Activated CD4-positive, alpha-beta T cell treated with anti-CD3 and anti-CD28 coated beads for 48 hours (primary cell): ENCODE measurements at places on chromosomes 6 and 20.
A peak's percentile ranks its signal among the peaks of the same experiment; 100 is the strongest.

DNA sequence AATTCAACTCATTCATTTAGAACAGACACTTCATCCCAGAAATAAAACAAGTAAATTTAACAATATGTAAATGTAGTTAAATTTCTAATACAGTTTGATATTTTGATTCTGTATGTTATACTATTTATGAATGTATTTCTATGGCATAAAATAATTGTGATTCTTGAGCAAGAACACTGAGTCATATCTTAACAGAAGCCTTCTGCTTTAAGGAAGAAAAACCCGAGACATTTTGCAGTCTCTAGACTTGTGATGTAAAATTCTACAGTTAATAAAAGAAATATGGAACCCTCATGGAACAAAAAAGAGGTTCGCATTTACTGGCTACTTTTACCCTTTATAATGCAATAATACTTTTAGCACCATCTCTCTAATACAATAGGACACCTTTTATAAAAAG is 47.9 kb upstream of the SCML4 start:
- no peak for DNase-seq

DNA sequence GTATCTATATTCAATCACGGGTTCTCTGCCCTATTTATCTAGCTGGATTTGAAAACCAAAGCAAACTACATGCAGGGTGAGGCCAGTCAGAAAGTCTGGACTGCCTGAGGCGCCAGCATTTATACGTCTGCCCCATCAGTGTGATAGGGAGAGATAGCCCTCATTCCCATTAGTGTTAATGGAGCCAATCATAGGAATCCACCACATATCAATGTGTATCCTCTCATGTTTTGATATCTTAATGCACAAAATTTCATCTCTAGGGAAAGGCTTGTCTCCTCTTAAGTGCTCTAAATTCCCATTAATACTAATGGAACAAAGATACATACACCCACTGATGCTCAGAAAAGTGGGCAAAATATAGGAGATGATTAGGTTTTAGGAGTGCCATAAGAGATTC is 376.2 kb downstream of the BTBD3 start:
- no peak for DNase-seq

DNA sequence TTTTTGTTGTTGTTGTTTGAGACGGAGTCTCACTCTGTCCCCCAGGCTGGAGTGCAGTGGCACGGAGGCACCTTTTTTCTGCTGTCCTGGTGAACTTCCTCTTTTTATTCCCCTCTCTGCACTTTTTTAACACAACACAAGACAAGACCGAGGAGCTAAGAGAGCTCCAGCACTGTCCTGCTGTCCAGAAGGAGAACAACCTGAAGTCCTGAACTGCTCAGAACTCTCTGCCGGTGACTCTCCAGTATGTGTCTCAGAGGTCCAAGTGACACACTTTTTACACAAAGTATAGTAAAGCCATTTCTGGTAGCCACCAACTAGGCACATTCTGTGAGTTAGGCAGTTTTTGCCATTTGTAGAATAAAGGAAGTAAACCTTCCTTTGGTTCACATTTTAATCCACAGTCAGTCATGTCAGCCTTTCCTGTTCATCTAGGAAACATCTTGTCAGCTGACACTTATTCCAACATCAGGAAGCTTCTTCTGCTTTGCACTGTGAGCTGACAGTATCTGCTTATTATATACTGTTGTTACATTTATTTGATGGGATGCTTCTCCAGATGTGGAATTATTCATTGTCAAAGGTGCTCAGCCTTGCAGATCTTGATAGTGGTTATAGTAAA is 28.1 kb upstream of the TXNDC5 start:
- no peak for DNase-seq

GRCh38 chr20:46004889-46005473 is 3.7 kb upstream of the MMP9 start:
- no peak for DNase-seq

GRCh38 chr6:138563231-138563630 is 63.9 kb upstream of the NHSL1 start:
- no peak for DNase-seq

DNA sequence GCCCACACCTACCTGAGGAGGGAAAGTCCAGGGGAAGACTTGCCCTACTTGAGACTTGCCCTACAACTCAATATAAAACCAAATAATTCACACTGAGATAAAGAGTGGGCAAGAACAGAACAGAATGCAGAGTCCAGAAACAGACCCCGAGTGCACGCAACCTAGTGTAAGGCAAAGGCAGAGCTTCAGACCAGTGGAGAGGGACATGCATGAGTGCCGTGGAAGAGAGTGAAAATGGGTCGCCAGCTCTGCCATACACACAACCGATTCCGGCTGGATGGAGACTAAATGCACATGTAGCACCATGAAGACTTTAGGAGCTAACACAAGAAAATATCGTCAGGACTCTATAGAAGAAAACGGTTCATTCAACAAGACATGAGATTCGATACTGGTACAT is 58.8 kb upstream of the CST7 start:
- DNase-seq, result no peak

- DNase-seq, result no peak
Measured at GRCh38 chr6:137787016-137787415, 80.0 kb upstream of the TNFAIP3 start.

DNA sequence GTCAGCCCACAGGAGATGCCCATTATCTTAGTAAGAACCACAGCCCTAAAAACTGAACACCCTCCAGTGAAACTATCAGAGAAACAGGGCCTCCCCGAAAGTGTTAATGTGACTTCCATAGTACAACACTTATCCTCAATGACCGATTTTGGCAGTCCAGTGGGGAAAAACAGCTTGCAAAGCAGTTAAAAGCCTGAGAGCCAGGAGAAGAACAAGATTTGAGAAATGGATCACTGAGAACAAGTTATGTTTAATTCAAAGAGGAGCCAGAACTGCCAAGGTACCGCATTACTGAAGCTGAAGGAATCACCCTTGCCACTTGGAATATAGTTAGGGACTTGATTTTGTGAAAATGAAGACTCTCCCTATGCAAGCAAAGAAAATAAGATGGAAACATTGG is 236.9 kb downstream of the QKI start:
- DNase-seq, result no peak

DNA sequence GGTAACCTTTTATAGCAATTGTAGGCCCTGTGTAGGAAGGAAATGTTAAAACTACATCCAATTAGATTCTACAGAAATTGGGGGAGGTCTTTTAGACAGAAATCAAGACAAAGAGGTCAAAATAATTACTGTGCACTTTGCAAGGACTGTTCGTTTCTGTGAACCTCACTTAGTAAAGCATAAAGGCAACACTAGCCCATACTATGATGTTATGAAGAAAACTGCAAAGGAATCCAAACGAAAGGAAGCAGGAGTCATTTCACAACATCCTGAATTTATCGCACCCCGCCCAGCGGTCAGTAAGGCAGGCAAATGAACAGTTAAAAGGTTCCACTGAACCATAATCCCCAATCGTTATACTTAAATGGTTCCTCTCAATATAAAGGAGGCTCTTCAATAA is 429.5 kb upstream of the ARID1B start:
- no peak for DNase-seq

DNA sequence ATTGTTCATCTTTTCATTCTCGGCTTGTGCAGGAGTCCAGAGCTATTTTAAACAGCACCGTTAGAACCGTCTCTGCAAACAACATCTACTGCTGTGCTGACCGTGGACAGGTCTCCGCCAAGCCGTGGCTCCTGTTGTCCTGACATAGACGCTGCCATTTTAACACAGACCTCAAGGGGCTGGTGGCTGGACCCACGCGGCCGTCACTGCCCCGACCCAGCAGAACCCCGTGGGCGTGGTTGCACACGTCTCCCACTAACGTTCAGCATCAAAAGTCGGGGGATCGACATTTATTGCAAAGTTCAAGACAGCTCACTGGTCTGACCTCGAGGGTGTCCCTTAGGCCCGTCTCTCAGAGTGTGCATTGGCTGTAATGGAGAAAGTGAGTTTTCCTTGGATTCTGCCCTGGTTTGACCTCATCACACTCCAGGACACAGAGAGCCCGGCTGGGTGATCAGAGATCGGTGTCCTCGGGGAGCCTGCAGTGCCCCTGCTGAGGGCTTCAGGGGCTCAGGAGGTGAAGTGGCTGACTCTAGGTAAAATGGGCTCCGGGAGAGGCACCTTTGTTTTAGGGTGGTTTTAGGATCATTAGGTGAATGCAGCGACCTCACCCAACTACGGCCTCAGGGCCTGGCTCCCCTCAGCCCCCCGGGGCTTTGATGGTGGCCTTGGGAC is 363.2 kb downstream of the THBS2 start:
- no peak for DNase-seq

DNA sequence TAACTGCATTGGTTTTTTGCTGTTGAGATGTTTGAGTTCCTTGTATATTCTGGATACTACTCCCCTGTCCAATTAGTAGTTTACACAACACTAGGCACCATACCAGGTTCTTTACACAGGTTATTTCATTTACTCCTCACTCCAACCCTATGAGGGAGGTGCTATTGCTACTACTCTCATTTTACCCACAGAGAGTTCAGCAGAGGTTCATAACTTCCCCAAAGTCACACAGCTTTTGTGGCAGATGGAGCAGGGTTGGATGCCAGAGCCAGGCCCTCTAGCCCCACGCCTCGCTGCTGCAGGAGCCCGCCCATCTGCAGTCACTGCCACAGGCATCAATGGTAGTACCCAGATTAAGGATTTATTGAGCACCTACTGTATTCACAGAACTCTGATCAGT is 61.7 kb upstream of the MAP3K4 start:
- no peak for DNase-seq

- DNase-seq, result peak; percentile 21
Measured at GRCh38 chr6:33962246-33963027, 158.6 kb upstream of the MLN start.

DNA sequence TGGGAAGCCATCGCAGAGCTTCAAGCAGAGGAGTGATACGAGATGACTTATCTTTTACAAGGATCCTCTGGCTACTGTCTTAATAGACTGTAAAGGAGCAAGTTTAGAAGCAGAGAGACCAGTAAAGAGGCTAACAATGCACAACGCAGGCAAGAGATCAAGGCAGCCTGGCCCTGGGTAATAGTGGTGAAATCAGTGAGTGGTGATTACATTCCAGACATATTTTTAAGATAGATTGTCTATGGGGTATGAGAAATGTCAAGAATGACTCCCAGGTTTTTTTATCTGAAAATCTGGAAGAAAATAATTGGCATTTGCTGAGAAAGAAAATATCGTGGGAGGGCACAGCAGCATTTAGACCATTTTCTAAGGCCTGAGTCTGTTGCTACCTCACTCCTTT is 213.6 kb upstream of the HTR1E start:
- no peak for DNase-seq

DNA sequence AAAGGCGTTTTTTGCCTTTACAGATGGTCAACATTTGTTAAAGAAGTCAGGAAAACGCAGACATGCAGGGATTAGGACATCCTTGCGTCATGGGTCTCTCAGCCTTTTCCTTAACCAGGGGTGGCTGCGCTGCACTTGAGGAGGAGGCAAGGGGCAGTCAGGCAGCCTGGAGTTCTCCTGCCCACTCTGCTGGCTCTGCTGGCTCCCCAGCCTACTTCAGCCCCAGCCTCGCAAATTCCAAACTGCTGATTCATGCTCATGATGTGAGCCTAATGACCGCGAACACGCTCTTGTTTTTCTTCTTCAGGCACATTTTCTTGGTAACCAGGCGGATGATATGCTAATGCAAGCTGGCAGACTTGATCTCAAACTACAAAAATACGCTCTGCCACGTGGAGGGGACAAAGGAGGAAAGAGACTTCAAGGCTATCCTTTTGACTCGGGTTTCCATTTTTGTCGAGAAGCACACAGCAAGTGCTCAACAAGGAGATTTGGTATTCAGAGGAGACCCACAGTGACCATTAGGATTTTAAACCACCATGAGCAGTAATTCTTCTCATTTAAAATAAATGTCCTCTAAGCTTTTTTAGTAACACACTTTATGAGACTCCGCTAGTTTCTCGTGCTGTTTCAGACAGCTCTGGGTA is 290.3 kb upstream of the STXBP5 start:
- peak; percentile 32 for DNase-seq

GRCh38 chr6:68326762-68327161 is 308.3 kb upstream of the ADGRB3 start:
- no peak for DNase-seq

DNA sequence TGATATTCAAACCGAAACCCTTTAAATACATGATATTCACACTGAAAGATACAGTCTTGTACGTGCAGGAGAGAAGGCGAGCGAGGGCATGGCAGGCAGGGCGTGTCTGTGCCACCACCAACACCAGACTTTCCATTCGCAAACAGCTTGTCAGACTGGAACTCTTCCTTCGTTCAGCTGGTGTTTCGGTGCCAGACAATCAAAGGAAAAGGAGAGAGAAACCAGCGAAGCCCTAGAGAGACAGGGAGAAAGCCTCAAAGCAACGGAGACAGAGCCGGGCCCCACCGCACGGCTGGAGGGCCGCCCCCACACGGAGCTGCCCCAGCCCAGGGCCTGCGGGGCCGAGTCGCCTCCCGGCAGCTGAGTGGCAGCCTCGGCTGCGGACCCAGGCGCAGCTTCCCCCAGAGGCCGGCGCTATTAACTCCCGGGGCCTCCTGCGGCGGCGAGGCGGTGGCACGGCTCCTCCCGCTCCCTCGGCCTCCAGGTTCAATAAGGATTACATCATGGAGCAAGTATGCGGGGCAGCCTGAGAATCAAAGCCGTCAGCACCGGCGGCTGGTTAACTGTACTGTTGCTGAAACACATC is 32.1 kb upstream of the NR2E1 start:
- DNase-seq, result peak; percentile 52

DNA sequence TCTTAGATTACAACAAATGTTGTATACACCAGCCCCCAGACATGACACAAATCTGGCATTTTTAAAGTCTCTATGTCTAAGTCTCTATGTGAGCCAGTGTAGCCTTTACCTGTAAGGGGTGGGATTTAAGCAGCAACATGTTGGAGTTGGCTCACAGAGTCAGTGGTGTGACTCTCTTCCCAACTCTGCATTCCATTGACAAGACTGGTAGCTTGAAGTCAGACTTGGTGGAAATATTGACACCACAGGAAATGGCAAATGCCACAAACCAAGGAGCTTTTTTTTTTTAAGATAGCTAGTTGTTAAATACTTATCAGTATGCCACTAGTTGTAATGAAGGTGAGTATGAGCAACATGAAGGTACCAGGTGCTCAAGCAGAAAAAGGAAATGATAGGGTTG is 103.1 kb upstream of the SMLR1 start:
- no peak for DNase-seq

DNA sequence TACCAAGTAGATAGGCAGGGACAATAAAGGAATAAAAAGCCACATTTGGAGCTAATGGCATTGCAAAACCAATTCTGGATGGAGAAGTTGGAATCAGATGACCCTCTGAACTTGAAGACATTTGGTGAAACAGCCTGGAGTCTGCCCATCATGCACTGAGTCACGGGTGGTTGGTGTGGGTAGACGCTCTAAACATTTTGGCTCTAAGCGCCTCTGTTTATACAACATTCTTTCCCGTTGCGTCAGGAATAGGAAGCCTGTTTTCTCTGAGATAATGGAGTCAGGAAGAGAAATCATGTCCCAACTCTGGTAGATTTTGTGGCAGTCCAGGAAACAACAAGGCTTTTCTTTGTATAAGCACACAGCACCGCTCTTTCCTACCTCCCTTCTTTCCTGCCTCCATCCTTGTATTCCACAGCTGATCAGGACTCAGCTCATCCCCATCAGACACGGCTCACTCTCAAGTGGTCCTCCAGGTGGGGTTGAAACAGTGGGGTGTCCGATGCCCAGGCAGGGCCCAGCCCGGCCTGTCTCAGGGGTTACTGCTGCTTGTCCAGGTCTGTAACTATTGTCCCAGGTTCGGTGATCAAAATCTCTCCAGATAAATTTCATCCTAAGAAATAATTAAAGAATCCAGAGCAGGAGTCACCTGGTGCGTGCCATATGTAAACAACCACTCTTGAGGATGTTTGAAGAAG is 12.1 kb upstream of the RAMACL start:
- no peak for DNase-seq

- DNase-seq, result no peak
Measured at GRCh38 chr20:57244627-57245214, 21.7 kb downstream of the BMP7 start.
